Stimulated activated CD4-positive, alpha-beta T cell treated with anti-CD3 and anti-CD28 coated beads, Interleukin-1b, Interleukin-23, amount 100 ng/mL, for 1 hour (primary cell): ENCODE measurements at places on chromosomes 6 and 20.

DNA sequence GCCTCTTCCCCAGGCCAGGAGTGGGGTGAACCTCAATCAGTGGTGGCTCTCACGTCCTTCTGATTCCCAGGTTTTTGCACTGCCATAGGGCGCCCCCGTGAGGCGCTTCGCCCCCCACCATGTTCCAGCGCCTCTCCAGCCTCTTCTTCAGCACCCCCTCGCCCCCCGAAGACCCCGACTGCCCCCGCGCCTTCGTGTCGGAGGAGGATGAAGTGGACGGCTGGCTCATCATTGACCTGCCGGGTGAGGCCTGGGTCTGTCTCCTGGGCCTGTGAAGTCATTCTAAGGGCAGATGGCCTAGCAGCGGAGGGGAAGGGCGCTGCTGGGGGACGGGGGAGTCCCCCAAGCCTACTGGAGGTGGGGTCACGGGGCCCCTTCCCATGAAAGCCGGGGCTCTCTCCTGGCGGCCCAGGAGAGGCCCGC lies 4.5 kb downstream of the TP53INP2 start:
- DNase-seq, result no peak

DNA sequence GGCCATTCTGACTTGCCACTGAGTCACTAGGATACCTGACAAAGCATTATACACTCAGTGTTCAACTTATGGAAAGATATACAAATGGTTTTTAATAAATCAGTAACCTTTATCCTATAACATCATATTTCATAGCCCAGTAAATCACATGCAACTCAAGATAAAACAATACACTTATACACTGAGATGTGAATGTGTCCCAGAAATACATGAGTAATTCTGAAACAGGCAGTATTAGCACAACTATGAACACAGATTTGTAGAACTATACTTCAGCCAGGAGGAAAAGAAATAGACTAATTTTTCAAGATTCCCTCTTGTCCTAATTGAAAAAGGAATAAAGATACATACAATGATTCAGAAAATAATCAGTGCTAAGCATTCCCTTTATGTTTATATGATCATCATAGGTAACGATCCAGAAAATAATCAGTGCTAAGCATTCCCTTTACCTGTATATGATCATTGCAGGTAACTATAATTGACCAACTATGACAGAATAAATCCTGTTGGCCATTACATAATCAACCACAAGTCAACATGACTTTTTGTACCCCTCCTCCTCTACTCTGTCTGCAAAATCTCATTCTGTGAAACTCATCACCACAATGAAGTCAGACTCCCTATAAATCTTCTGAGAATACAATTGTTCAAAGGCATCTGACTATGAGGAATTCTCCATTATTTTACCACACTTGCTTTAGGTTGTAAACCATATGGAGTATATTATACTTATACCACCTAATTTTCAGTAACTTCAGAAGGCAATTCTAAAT lies 30.3 kb downstream of the HACE1 start:
- no peak for DNase-seq

DNA sequence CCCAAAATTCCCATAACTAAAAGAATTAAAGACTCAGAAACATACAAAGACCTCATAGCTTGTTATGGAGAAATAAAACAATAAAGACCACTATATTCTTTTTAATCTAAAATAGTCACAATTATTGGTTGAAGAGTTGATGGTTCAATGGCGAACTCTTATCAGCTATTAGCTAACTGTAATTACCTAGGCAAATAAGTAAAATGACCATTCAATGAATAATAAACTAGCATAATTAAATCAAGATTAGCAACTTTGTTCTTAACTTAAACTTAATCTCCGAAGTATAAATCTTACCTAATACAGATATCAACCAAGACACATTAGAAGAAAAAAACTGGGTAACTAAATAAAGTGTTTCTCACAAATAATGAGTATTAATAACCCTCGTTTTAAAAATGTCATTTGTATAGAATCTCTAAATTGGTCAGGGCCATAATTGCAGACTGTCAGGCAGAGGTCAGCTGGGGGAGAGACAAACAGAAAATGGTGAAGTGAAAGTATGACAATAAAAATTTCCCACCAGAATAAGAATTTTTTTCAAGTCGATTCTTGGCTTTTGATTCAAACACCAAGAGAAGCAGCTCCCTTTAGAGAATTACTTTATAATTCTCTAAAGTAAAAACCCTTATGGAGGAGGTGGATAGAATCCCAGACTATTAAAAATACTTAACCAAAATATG lies 1.7 kb downstream of the FKBP5 start:
- DNase-seq, result no peak

DNA sequence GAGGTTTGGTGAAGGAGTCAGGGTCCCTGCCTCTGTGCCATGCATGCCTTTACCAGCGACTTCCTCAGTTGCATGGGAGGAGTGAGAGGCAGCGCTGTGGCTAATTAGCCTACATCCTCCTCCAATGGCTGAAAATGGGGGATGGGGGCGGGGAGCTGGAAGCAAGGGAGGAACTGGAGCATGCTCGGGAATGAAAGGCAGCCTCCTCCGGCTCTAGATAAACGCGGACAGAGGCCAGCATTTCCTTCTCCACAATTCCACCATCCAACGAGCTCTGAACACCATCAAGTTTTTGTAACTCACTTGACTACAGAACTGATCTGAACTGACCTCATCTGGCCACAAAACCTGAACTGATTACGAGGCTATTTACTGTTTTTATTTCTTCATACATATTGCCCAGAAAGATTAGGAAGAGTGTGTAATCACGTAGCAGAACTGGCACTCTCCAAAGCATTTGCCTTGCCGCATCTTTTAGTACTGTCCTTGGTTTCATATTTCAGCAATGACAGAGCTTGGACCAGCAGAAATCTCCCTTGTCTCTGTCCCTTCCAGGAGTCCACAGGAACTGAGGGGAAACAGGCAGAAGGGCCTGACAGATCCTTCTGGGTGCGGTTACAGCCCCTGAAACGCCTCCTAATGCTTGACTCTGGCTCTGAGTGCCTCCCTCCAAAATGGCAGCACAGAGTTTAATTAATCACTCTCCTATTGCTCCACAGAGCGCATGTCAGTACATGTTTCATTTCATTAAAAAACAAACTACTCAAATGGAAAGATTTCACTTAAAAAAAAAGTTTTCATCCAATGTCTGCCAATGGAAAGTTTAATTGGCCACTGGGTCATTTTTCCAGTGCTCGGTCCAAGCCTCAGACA lies 58.2 kb upstream of the TRAF3IP2 start:
- no peak for DNase-seq

- DNase-seq, result no peak
Observed at GRCh38 chr20:51470499-51470820, 72.1 kb downstream of the NFATC2 start.

GRCh38 chr20:59634435-59635005 lies 30.2 kb downstream of the PHACTR3 start:
- DNase-seq, result no peak

GRCh38 chr6:109087661-109088264 lies 6.9 kb downstream of the SESN1 start:
- no peak for DNase-seq
